ENCODE measurements at places on chromosomes 13 and 19.

- DNase-seq: no peak
Measured at GRCh38 chr13:19089315-19089714, 92.3 kb downstream of the TUBA3C start.

DNA sequence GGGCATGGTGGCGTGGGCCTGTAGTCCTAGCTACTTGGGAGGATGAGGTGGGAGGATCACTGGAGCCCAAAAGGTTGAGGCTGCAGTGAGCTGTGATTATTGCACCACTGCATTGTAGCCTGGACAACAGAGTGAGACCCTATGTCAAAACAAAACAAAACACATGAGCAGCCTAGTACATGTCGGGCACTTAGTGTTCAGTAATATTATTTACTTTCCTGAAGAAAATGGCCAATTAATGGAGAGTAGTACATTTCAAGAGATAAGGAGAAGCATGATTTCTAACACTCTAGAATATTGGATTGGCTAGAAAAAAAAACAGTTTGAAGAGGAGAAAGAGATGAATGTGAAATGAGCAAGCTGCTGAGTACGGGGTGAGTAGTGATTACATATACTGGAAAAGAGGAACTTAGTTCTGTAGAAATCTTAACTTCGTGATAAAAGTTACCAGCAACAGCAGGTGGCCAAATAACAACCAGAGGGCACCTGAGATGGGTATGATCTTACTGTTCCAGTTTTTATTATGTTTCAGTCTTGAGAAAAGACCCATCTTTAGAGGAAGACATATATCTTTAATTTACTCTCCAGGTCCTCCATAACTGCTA lies 36.2 kb downstream of the SPATA13 start:
- DNase-seq: no peak

- peak; percentile 90 for DNase-seq
Measured at GRCh38 chr19:48255376-48256303, at the start of gene CARD8. CARD8 (minus strand) TSS chr19:48255912; CDS start chr19:48241020, 14,892 bp downstream.

- DNase-seq: peak; percentile 89
Measured at GRCh38 chr19:639253-640160, at the start of gene FGF22. FGF22 (plus strand) TSS chr19:639879; CDS start chr19:639926, 47 bp downstream.

DNA sequence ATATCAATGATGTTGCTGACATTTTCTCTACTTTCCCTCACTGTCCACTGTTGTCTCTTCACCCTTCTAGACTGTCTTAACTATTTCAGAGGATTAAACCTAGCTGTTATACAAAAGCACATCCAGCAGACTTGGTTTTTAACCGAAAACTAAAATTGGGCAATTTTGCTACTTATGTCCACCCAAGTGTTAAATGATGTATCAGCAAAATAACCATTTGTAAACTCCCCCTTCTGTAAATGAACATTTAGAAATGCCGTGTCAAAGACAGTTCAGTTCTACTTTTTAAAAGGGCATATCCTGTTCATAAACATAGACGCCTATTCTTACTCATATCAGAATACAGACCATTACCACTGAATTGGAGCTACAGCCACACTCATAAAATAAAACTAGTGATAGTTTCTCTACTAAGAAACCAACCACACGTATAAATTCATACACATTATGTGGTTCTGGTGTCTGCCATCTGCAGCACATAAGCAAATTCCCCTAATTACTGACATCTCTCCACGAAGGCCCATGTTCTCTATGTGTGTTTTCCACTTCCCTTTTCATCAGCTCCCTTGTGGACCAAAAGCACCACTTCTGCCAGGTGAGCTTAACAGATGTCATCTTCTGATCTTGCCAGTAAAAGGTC lies 1091.8 kb downstream of the PCDH9 start:
- no peak for DNase-seq

DNA sequence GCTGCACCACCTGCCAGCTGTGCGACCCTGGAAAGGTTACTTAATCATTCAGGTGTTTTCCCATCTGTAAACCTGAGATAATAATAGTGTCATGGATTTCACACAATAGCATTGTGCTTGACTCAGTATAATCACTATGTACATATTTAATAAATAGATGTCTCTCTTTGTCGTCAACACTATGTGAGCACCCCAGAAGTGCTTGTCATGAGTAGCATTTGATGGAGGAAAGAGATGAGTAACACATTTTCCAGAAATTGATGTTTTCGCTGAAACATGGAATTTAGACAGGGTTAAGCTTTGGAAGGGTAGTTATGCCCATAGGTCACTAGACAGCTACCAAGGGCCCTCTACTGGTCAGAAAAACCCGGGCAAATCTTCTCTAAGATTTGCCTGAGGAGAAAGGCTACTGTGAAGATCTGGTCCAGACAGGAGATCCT lies 9.5 kb upstream of the MBNL2 start:
- peak; percentile 75 for DNase-seq

DNA sequence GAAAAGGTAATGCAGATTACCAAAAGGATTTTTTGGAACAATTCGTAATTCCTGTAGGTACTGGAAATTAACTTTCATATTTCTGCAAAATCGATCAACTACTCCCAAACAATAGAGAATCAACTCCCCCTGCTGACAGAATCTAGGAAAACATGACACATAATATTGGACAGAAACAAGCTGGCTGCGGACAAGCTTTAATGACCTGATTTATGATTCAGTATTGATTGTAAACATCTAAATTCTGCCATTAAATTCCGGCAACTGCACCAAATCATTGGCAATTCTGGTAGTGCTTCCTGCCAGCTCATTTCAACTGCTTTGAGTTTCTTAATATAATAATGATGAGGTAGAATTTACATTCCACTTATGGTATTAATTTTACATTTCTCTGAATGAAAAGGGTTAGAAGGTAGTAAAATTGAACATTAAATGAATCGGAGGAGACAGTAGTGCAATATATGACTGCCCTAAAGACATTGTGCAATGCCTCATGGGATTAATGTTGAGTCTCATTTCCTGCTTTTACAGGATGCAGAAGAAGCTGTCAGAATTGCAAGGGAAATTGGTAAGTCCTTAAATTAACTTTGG lies 146.5 kb downstream of the PCCA start:
- peak; percentile 75 for DNase-seq

GRCh38 chr13:72599178-72599743 lies 128.2 kb downstream of the MZT1 start:
- DNase-seq: no peak

DNA sequence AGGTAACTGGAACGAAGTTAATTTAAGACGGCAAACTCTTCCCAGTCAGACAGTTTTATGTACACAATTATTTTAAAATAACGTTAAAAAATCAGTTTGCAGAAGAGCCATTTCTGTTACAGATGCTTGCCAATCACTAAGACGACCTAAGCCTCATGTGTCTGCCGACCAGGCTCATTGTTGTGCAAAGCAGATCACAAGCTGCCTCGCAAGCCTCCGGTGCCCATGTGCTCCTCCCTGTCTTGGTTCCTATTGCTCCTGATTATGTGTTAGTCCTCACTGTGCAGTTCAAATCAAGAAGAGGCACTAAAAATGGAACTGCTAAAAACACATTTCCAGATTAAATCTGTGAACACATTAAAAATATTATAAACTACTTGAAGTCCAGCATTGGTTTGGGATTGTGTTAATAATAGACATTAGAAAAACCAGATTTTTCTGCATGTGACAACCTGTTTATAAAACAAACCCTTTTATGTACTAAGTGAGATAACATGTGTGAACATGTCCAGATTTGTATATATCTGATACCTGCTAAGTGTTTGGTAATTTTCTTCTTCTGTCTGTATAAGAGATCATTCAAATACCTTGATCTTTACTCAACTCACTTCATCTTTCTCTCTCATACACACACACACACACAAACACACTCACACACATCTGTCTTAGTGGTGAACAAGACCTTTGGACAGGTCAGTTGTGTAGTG lies 81.9 kb upstream of the SLC15A1 start:
- DNase-seq: no peak

GRCh38 chr13:37984357-37984756 lies 114.8 kb upstream of the TRPC4 start:
- peak; percentile 3 for DNase-seq

- DNase-seq: no peak
Measured at GRCh38 chr19:3407556-3408516, 41.5 kb downstream of the NFIC start.

- DNase-seq: no peak
Measured at GRCh38 chr19:10408511-10409283, 5.4 kb upstream of the CDC37 start.

DNA sequence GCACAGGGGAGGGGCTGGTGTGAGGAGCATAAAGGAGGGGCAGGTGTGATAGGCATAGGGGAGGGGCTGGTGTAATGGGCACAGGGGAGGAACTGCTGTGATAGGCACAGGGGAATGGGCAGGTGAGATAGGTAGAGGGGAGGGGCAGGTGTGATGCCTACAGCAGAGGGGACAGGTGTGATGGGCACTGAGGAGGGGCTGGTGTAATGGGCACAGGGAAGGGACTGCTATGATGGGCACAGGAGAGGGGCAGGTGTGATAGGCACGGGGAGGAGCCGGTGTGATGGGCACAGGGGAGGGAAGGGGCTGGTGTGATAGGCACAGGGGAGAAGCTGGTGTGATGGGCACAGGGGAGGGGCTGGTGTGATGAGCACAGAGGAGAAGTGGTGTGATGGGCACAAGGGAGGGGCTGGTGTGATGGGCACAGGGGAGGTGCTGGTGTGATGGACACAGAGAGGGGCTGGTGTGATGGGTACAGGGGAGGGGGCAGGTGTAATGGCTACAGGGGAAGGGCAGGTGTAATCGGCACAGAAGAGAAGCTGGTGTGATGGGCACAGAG lies 39.5 kb upstream of the POP4 start:
- no peak for DNase-seq

DNA sequence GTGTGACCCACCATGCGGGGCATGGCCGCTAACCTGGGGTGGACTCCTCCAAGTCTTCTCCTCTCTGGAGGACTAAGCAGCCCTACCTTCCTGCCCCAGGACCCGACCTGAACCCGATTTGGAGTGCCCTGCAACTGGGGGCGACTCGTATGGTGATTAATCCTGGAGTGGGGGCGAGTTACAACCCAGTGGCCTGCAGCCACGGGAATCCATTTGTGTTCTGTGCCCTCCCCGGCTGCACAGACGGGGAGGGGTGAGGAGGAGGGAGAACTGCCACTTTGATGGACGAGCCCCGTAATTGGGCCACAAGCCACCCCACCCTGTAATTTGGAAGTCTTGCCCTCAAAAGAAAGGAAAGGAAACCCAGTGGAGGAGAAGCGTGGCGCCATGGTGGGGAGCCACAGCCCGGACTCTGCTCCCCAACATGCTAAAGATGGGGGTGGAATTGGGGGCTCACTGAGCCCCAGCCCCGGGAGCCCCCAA lies 18.0 kb downstream of the PRR36 start:
- no peak for DNase-seq

- peak; percentile 98 for DNase-seq
Measured at GRCh38 chr19:44752816-44753625, 4.5 kb downstream of the BCL3 start.

DNA sequence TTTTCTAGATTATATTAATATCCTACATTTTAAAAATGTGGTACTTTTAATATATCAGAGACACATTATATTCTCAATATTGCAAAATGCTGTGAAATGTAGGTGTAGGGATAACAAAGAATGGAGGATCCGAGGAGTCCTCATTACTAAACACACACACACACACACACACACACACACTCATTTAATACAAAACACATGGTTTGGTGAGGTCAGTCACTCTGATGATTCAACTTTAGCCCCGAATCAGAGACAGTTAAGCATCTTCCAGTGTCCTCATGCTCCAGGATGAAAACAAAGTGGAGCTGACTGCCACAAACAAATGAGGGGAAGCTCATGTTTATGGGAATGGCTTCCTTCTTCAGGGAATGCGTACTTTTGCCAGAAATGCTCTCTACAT lies 147.5 kb downstream of the CYSLTR2 start:
- DNase-seq: no peak

GRCh38 chr13:28248080-28248479 lies 109.7 kb downstream of the PAN3 start:
- DNase-seq: no peak

GRCh38 chr13:39963612-39964011 lies 308.1 kb downstream of the COG6 start:
- DNase-seq: no peak

GRCh38 chr13:51291341-51291740 lies 48.1 kb upstream of the SERPINE3 start:
- DNase-seq: peak; percentile 9

DNA sequence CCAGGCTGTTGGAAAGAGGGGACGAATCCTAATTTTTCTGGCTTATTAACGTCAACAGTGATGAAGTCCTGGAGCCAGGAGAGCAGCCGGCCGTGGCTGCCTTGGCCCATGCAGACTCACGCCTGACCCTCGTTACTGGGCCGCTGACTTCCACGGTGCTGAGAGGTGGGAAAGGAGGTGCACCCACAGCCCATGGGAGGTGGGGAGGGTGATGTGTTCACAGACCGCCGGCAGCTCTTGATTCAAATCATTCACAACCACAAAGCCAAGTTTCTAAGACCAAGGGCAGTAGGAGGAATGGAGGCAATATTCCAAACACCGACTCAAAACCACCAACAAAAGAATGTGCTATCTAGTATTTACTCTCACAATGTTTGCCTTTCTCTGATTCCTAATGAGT lies 24.3 kb downstream of the COL4A2 start:
- no peak for DNase-seq
